Activated CD8-positive, alpha-beta T cell treated with anti-CD3 and anti-CD28 coated beads for 36 hours (primary cell): ENCODE measurements at places on chromosomes 5 and 9. TPM values are rescaled to one million over a fixed set of nuclear protein-coding genes. Genes with fewer than 3 reads are reported as not detected.
A peak's percentile ranks its signal among the peaks of the same experiment; 100 is the strongest.

DNA sequence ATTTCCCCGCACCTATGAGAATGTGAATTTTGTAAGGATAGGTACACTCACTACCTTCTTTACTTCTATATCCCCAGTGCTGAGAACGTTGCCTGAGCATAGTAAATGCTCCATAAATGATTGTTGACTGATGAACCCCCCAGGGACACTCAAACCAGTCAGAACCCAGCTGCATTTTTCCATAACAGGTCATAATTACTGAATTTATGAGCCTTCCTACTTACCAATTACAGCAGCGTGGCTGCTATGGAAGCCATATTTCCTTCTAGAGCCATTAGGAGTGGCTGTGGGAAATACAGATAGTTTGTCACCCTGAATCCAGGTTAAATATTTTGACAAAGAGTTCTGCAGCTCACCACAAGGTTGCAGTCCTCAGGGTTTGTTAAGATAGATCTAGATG lies 135.0 kb downstream of the TAF11L14 start:
- no peak for DNase-seq
- no peaks in the 10 kb centered on the region for H3K4me1 ChIP-seq
- no peak overlapping the region for H3K4me3 ChIP-seq
- no peaks in the 10 kb centered on the region for H3K36me3 ChIP-seq
- H3K27me3 ChIP-seq = no peaks in the 10 kb centered on the region

GRCh38 chr9:106450549-106450948 lies 412.4 kb upstream of the ZNF462 start:
- no peaks in the 10 kb centered on the region for H3K27me3 ChIP-seq
- H3K36me3 ChIP-seq = no peaks in the 10 kb centered on the region
- no peaks in the 10 kb centered on the region for H3K4me1 ChIP-seq
- no peak overlapping the region for H3K27ac ChIP-seq

- peak; percentile 86 for DNase-seq
- H3K4me1 ChIP-seq = peaks cover 18% of the 10 kb centered on the region
- H3K4me3 ChIP-seq = no peak overlapping the region
- peaks cover 10% of the 10 kb centered on the region for H3K36me3 ChIP-seq
- H3K27ac ChIP-seq = no peak overlapping the region
Observed at GRCh38 chr9:105359892-105360291, 87.9 kb upstream of the FSD1L start.

GRCh38 chr5:178527458-178528307 lies 62.5 kb downstream of the COL23A1 start:
- no peaks in the 10 kb centered on the region for H3K4me1 ChIP-seq
- no peaks in the 10 kb centered on the region for H3K27me3 ChIP-seq
- H3K4me3 ChIP-seq = no peak overlapping the region

DNA sequence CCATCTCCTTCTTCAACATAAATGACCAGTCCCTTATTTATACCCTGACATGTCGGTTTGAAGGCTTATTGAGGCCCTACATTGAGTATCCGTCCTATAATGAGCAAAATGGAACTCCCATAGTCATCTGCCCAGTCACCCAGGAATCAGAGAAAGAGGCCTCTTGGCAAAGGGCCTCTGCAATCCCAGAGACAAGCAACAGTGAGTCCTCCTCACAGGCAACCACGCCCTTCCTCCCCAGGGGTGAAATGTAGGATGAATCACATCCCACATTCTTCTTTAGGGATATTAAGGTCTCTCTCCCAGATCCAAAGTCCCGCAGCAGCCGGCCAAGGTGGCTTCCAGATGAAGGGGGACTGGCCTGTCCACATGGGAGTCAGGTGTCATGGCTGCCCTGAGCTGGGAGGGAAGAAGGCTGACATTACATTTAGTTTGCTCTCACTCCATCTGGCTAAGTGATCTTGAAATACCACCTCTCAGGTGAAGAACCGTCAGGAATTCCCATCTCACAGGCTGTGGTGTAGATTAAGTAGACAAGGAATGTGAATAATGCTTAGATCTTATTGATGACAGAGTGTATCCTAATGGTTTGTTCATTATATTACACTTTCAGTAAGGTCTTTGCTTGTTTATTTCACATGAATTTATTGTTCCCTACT lies 38.2 kb upstream of the BTNL3 start:
- no peaks in the 10 kb centered on the region for H3K27me3 ChIP-seq
- no peak overlapping the region for H3K27ac ChIP-seq
- H3K4me3 ChIP-seq = no peak overlapping the region
- no peak for DNase-seq
- no peaks in the 10 kb centered on the region for H3K36me3 ChIP-seq

DNA sequence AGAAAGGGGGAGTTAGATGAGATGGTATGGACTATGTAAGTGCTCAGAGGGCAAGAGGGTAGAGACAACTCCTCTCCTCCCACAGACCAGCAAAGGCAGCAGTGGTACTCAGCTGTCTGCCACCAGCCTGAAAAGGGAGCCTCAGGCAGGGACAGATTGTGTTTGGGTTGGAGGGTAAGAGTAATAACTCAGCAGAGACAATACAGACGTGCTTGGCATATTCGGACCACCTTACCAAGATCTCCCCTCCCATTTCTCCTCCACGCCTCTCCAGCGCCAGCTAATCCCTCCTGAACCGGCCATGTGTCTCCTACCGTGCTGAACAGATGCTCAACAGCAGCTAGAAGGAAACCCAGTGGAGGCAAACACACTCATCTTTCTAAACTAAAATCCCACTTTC lies 180.8 kb downstream of the ASTN2 start:
- H3K27me3 ChIP-seq = no peaks in the 10 kb centered on the region
- H3K27ac ChIP-seq = no peak overlapping the region
- no peak overlapping the region for H3K4me3 ChIP-seq
- no peaks in the 10 kb centered on the region for H3K4me1 ChIP-seq
- DNase-seq = no peak

GRCh38 chr9:33232815-33233214 lies 7.2 kb upstream of the SPINK4 start:
- no peaks in the 10 kb centered on the region for H3K27me3 ChIP-seq
- no peak for DNase-seq
- no peak overlapping the region for H3K4me3 ChIP-seq
- H3K36me3 ChIP-seq = no peaks in the 10 kb centered on the region

DNA sequence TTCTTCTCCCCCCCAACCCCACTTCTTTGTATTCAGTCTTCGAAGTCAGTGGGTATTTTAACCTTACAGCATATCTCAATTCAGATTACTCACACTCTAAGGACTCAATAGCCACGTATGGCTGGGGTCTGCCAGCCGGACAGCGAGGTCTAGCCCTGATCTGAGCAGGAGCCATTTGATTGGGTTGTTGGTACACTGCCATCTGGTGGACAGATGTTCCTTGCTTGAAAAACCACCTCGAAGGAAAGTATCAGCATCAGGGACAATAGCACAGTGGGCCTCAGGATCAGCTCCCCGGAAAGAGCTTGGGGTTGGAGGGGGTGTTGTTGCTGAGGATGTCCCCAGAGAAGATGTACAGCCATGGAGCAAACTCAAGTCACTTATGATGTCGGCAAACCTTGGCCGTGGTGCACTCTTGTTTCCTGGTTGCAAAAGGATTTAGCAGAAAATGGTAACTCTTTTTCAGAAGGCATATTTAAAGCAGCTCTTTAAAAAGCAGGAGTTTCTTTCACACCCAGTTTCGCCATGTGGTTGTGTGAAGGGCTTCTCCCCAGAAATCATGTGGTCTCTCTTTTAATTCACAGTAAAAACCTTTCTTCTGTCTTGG lies 31.7 kb upstream of the KCNMB1 start:
- peak; percentile 72 for DNase-seq
- no peaks in the 10 kb centered on the region for H3K36me3 ChIP-seq
- H3K27me3 ChIP-seq = no peaks in the 10 kb centered on the region
- no peak overlapping the region for H3K4me3 ChIP-seq
- H3K27ac ChIP-seq = no peak overlapping the region

PALM2AKAP2 gene
- not detected for total RNA-seq

TTLL11 gene
- total RNA-seq = 0.56 TPM

TNFSF15 gene
- 0.23 TPM for total RNA-seq

LHX6 gene
- 0.07 TPM for total RNA-seq

IL13 gene
- 4.8 TPM for total RNA-seq
